ENCODE measurements at places on chromosomes 3 and 15.

GRCh38 chr3:14256561-14257342, 78.1 kb downstream of the LSM3 start:
- no peak for DNase-seq

DNA sequence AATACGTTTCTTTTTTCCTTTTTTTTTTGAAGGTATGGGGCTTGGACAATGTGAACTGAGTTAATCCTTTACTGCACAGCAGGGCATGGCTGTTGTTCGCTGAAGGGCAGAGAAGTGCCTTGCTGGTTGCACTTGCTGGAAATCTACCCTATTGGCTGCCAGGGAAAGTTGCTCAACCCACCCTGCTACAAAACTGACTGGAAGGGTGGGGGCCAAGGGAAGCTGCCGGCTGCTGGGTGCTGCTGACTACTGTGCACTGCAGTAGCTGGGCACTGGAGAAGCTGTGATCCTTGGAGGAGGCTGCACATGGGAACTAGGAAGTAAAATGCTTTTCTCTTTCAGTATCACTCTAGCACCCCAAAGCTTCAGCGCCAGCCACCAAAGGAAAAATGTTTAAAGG, 70.5 kb downstream of the ETV5 start:
- no peak for DNase-seq

DNA sequence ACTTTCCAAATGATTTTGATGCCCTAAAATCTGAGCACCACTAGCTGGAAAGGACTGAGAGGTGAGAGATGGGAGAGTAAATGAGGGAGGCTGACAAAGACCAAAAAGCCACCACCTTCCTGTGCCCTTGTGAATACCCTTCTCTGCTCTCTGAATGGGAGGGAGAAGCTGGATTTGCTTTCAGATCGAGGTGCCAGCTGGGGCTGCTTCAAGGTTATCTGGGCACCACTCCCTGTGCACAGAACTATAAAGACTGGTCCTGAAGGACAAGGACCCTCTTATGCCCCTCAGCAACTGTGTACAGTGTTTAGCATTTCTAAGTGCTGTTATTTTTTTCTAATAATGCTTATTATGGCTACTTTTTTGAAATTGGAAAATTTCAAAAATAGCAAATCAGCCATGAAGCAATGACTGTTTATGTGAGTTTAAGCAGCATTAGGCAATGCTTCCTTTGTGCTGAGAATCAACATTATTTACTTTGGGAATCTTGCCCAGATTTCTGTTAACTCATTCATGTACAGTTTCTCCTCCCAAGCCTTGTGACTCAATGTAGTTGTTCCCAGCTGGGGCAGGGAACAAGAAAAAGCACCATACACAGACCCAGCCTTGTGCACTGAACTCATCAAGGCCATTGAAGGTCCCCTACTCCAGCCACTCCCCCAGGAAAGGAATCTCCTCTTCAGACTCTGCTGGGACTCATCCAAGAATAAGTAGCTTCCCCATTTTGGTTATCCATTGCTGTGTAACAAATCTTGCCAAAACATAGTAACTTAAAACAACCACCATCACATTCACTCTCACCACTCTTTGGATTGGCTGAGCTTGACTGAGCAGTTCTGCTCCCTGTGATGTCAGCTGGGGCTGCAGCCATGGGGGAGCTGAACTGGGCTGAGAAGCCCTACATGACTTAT, 37.3 kb upstream of the CDV3 start:
- peak; percentile 90 for DNase-seq

DNA sequence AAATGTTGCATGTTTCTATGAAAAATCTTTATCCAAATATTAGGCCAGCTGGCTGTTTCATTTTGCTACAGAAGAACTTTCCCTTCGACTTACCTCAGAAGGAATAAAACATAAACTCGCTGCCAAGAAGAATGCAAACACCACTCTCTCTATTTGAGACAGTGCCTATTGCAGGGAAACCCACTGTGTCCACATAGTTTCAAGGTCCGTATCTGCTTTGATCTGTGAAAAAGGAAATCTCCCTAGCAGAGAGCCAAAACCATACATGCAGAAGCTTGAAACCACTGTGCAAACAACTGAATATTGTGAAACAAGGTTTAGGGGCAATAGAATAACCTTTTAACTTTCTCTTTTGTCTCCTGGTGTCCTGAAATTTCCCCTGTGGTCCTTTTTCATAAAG, 35.0 kb upstream of the CAPN7 start:
- DNase-seq, result no peak

- DNase-seq, result peak; percentile 31
Observed at GRCh38 chr3:75192146-75192616, 471.9 kb upstream of the FRG2C start.

GRCh38 chr15:27222479-27222878, 251.5 kb downstream of the GABRG3 start:
- peak; percentile 83 for DNase-seq

- no peak for DNase-seq
Observed at GRCh38 chr3:41912280-41912679, 49.6 kb downstream of the ULK4 start.

DNA sequence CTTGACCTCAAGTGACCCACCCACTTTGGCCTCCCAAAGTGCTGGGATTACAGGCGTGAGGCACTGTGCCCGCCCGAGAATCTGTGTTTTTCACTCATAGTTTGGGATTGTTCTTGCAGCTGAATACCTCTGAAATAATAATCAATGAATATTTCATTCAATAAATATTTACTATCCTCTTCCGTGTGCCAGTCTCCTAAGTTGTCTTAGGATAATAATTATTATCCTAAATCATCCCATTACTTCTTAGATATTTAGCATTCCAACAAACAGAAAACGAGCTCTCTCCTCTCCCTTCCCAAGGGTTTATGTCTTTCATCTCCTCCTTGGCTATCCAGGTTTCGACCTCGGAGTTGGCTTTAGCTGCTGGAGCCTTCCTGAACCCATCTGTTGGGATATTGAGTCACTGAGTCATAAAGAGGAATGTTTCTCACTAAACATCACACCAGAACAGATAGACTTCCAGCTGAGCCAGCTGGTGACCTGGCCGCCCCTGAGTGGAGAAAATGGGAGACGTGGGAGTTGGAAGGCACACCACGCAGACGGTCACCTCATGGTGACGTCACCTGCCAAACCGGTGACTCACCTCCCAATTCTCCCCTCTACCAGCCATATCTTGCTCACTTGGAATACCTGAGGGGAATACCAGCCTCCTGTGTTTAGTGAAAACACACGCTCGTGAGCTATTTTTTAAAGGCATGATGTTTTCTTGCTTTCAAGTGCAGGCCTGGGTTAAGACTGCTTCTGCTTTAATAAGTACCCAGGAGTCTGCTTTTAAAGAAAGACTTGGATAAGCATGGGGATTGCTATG, 43.9 kb downstream of the BHLHE40 start:
- peak; percentile 97 for DNase-seq

DNA sequence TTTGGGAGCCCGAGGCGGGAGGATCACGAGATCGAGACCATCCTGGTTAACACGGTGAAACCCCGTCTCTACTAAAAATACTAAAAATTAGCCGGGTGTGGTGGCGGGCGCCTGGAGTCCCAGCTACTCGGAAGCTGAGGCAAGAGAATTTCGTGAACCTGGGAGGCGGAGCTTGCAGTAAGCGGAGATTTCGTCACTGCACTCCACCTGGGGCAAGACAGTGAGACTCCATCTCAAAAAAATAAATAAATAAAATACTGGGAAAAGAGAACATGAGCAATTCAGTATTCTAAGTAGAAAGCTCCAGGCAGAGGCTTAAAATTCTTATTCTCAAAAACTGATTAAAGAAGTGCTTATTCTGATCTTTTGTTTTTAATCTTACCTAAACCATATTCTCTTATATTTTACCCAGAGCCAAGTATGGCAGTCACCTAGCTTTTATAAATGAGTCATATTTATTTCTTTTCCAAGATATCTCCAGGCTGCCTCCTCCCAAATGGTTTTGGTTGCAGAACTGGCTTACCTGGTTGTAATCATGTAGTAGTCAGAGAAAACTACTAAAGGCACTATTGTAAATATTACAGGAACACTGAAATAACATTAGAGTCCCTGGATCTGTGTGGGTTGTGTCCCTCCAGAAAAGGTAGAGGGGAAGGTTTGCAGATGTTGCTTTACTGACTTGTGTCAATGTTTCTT, 45.8 kb upstream of the DYNC1LI1 start:
- no peak for DNase-seq

GRCh38 chr3:131386429-131387165, 5.0 kb downstream of the NUDT16 start:
- DNase-seq, result no peak

DNA sequence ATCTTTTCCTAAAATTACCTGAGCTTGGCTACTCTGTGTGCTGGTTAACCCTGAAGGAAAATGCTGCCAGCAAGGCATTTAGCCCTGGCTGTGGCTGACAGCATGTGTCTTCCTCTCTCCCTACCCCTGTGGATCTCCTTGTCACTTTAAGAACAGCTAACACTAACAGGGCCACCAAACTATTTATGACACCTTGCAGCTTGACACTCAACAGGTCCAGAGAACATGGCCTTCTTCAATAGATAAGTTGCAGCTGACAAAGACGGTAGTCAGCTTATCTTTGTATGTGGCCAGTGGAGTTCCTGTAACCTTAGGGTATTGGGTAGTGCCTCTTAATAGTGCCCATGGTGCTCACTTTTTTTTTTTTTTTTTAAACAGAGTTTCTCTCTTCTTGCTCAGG, 32.0 kb upstream of the COPB2 start:
- DNase-seq, result no peak

- DNase-seq, result peak; percentile 43
Observed at GRCh38 chr3:53044711-53045517, 959 bp downstream of the SFMBT1 start.

DNA sequence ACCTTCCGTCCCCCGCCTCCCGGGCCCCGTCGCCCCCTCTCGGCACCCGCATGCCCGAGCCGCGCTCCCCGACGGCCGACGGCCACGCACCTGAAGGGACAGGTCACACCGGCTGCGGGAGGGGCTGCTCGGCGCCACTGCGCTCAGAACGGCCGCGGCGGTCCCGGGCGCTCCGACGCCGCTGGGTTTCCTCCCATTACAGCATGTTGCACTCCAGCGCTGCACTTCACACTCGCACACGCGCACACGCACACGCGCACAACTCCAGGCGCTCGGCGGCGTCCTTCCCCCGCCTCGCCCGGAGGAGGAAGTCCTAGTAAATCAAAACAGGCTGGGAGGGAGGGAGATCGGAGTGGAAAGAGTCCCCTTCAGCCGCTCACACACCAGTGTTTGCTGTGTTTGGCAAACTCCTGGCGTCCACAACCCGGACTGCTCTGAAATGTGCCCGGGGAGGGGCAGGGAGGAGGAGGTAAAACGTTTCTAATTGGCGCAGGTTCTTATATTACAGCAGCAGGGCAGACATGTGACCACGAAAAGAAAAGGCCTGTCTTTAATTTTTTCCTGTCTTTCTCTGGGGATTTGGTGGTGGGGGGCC, 76.7 kb upstream of the VGLL4 start:
- peak; percentile 79 for DNase-seq

DNA sequence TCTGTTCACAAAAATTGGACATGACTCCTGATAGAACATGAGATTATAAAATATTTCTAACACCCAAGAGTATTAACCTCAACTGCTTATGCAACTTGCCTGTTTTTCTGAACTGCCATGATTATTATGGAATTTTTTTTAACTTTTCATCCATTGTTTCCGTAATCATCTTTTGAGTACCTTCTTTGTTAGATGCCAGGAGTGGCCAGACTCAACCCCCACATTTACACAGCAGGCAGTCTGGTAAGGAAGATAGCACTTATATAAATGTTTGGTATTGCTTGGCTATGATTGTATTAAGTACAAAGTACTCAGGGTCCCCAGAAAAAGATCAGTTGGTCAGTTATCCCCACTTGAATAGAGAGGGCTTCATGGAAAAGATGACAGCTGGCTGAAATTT, 74.3 kb downstream of the CRYBG3 start:
- DNase-seq, result no peak

- DNase-seq, result no peak
Observed at GRCh38 chr3:36771931-36772330, 7.6 kb upstream of the DCLK3 start.

GRCh38 chr3:116050311-116050915, 394.9 kb downstream of the LSAMP start:
- DNase-seq, result no peak

DNA sequence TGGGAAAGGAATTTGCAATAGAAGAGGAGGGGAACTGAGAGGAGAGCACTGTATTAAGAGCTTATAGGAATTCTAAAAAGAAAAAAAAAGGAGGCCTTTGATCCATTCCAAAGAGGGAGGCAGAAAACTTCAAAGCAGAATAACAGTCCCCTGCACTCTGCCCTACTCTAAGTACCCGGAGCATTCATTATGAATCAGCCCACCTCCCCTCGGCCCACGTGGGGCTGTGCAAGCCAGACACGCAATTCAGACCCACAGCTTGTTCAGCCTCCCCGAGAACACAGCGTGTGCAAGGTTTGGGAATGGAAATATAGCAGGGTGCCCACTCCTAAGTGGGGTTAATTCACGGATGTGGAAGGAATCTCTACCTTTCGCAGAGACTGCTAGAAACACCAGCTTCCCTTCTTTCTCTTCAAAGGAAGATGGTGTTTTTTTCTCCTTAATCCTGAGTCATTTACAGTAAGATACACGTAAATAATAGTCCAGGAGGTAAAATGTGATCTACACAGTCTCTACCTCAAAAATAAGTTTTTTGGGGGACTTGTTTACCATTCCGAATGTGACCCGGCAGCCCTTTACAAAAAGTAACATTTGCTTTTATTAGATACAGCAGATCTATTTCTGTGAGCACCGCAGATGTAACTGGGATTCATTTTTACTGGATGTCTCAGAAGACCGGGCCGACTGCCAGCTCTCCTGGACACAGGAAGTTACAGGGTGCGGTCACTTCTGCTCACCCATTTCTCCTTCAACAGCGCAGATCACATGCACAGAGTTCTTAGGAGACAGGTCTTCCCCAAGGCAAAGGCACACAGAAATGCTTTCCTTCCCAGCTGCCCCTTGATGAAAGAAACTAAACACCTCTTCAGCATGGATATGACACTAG, 768.5 kb upstream of the CFAP20DC start:
- DNase-seq, result peak; percentile 98

GRCh38 chr3:98450372-98450771, 12.6 kb upstream of the OR5K1 start:
- DNase-seq, result no peak

GRCh38 chr3:184592371-184593219, 31.0 kb downstream of the EPHB3 start:
- DNase-seq, result peak; percentile 87

DNA sequence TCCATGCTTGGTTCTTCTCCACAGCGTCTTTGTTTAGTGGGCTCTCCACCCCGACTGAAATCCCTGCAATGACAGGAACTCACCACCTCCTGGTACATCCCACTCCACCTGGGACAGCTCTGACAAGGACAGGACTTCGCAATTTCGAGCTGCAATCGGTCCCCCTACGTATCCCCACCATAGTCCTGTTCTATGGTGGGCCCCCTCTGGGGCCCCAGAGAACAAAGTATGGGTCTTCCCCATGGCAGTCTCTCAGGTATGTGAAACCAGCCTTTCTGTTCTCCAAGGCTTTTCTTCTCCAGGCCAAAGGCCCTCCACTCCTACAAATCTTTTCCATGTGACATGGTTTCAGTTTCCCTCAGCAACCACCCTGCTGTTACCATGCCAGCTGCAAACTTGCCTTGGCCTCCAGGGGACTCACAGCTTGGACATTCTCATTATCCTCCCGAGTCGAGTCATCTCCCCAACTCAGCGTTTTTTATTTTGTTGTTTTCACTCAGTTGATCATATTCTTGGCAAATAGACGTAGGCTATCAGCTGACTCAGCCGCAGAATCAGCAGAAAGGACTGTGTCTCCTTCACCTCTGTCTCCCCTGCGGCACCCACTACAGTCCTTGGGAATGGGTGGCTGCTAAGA, 233.3 kb downstream of the OPA1 start:
- peak; percentile 68 for DNase-seq
